ENCODE measurements at places on chromosomes 12 and 14.

DNA sequence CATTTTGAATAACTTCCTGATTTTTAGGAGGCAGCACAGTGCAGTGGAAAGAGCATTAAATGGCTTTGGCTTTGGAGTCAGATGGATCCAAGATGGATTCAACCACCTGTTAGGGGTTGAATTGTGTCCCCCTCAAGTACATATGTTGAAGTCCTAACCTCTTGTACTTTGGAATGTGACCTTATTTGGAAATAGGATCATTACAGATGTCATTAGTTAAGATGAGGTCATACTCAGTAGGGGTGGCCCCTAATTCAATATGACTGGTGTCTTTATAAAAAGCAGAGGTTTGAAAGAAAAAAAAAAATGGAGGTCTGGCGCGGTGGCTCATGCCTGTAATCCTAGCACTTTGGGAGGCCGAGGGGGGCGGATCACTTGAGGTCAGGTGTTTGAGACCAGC is 18.8 kb downstream of the ATP5MC2 start:
- DNase-seq = no peak

GRCh38 chr12:8948701-8949341 is 624 bp downstream of the M6PR start:
- peak; percentile 9 for DNase-seq

DNA sequence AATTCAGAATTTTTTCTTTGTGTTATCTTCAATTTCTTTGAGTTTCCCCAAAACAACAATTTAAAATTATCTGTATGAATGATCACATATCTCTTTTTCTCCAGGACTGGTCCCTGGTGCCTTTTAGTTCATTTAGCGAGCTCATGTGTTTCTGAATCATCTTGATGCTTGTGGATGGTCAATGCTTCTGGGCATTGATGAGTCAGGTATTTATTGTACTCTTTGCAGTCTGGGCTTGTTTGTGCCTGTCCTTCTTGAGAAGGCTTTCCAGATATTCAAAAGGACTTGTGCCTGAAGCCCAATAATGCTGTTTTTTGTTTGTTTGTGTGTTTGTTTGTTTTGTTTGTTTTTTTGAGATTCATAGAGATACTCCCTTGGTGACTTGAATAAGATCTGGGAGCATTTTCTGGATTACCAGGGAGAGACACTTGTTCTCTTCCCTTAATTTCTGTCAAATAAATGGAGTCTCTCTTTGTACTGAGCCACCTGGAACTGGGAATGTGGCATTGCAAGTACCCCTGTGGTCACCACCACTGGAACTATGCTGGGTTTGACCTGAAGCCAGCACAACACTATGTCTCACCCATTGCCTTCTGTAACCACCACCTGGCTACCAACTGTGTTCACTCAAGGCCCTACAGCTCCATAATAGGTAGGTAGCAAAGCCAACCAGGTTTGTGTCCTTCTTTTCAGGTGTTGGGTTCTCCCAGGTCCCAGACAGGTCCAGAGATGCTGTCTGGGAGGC is 56.3 kb downstream of the SLC6A15 start:
- DNase-seq = no peak

GRCh38 chr12:105706321-105706972 is 376.0 kb downstream of the C12orf75 start:
- no peak for DNase-seq

GRCh38 chr12:27969624-27970400 is 2.7 kb downstream of the PTHLH start:
- DNase-seq = peak; percentile 19

GRCh38 chr12:332581-333205 is 56.4 kb downstream of the KDM5A start:
- no peak for DNase-seq

Measured in central memory CD4-positive, alpha-beta T cell (primary cell).